ENCODE measurements at places on chromosomes 5 and 9.

- DNase-seq, result no peak
Observed at GRCh38 chr5:149811453-149811852, 81.3 kb downstream of the PPARGC1B start.

DNA sequence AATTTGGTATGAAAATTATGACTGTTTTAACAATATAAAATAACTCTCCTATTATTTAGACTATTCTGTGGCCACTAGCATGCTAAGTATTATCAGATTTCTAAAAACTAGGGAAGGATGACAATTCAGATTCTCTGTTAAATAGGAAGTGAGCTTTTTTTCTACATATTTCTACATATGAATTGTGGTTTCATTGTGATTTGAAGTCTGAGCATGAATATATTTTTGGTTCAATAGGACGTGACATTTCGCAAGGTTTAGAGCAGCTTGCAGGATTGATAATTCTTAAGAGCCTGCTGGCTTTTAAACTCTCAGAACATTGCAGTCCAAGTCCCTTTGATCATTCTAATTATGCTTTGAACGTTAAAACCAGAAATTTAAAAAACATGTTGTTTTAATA is 82.9 kb downstream of the ADGRV1 start:
- no peak for DNase-seq

- no peak for DNase-seq
Observed at GRCh38 chr5:146890731-146891440, 12.3 kb upstream of the PPP2R2B start.

DNA sequence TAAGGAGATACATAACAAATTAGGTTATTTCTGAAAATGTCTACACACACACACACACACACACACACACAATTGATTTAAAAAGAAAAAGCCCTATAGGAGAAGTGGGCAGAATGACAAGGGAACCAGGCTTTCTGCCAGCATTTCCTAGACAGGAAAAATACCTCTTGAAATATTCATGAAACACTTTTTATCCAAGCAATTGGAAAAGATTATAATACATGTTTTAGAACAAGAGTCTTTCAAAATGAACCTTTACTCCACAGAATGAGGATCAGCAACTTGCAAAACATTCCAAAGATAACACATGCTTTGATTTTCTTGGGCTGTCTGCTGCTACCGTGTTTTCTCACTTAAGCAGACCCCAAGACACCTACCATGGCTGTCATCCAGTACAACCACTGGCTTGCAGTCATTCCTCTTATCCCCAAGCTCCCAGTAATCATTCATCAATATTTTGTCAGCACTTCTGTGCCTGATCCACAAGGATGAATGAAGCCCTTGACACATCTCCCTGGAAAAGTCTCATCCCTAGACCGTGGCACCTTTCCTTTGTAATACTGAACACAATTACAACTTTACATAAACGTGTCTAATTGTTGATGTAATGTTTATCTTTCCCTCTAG is 717.1 kb upstream of the ZNF608 start:
- no peak for DNase-seq

DNA sequence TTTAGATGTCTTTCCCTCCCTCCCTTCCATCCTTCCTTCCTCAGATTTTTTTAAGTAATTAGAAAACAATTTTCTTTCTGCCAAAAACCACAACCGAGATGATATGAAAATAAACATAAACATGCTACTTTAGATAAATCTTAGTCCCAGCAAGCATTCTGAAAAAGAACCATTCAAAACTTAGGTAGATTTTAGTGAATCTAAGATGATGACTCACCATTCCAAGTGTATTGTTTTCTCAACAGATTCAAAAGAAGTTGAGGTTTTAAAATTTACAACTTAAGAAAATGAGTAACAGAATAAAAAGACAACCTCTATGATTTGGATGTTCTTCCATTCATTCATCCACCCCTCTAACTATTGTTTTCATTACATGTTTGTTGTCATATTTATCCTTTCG is 465.1 kb downstream of the PDE4D start:
- DNase-seq, result no peak

DNA sequence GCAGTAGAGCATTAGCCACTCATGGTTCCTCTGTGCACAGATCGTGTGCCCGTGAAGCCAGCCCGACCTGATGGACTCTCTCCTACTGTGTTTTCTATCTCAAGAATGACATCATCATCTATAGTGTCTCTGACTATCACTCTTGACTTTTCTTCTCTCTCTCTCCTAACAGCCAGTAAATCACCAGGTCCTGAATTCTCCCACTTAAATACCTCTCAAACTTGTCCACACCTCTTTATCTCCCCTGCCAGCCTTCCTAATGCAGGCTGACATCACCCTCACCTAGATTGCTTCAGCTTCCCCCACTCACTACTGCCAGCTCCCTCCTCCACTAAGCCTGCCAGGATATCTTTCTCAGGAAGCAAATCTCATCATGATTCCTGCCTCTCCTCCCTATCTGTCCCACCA is 90.6 kb upstream of the MIER3 start:
- DNase-seq, result no peak

- no peak for DNase-seq
Observed at GRCh38 chr5:136075466-136075891, 46.7 kb downstream of the TGFBI start.

DNA sequence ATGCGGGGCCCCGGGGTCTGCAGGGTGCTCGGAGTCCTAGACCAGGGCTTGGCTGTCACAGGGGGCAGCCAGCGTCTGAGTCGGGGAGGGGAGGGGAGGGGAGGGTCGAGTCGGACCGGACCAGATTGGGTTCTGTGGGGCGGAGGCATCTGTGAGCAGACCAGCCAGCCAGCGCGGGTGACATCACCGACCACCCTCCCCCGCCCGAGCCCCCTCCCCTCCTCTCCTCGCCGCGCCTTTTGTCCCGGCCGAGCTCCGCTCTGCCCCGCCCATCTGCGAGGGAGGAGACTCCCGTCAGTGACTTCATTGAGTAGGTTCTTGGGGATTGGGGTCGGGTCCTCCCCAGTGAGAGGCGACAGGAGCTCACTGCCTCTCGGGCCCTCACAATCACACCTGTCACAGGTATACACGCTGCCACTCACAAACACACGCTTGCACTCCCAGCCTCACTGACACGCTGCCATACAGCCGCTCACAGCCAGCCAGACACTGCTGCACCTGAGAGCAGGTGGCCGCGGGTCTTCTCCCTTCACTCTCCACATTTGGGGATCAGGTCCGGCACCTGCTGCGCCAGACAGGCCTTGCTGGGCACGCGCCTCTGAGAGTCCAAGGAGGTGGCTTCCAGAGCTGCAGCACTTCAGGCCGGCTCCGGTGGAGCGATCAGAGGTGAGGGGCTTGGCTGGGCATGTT is 546 bp downstream of the DNAJB5 start:
- no peak for DNase-seq

- DNase-seq, result no peak
Observed at GRCh38 chr9:12416716-12417115, 276.5 kb upstream of the TYRP1 start.

- DNase-seq, result no peak
Observed at GRCh38 chr9:122039234-122039633, 53.9 kb downstream of the TTLL11 start.

All from activated CD8-positive, alpha-beta memory T cell treated with anti-CD3 and anti-CD28 coated beads for 1 hour (primary cell).